ENCODE measurements at places on chromosomes 7 and 10.

GRCh38 chr7:106944035-106944665 lies 79.1 kb downstream of the PIK3CG start:
- H3K4me3 ChIP-seq = no peak overlapping the region
- no peak for DNase-seq
- no peak overlapping the region for H3K27ac ChIP-seq
- H3K27me3 ChIP-seq = peaks cover 8% of the 10 kb centered on the region

DNA sequence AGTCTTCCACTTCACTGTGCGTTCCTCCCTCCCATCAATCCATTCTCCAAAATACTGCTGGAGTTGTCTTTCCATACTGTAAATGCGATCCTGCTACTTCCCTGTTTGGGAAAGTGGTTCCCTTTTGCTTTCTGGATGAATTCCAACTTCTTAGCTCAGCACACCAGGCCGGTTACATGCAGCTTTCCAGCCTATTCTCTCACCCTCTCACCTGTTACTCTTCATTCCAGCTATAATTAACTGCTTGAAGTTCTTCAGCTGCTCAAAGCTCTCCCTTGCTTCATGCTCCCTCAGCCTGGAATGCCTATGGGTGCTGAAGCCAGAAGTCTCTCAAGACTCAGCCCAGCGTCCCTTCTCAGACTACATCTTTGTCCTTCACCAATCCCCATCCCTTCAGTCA lies 6.0 kb upstream of the ZNRF2 start:
- no peaks in the 10 kb centered on the region for H3K27me3 ChIP-seq
- peaks cover 2% of the 10 kb centered on the region for H3K36me3 ChIP-seq
- no peak overlapping the region for H3K4me3 ChIP-seq
- H3K4me1 ChIP-seq = peaks cover 11% of the 10 kb centered on the region

- H3K4me1 ChIP-seq = peaks cover 1% of the 10 kb centered on the region
- H3K27ac ChIP-seq = no peak overlapping the region
- peaks cover 11% of the 10 kb centered on the region for H3K36me3 ChIP-seq
- H3K27me3 ChIP-seq = no peaks in the 10 kb centered on the region
Observed at GRCh38 chr7:128946936-128947830, 9.5 kb downstream of the IRF5 start.

DNA sequence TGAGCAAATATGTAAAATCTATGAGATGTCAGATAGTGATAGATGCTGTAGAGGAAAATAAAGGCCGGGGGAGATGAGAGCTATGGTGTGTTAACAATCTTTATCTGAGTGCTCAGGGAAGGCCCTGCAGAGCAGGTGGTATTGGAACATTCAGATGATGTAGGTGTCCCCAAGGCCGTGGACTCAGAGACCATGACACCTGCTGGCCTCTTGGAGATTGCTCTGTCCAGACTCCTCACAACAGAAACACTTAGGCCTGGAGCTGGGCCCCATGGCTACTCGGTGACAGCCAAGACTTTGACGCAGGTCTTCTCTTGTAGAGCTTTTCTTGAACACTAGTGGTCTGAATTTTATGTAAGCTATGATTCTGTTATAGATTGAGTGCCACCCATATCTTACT lies 13.3 kb downstream of the AKR1E2 start:
- peaks cover 4% of the 10 kb centered on the region for H3K4me1 ChIP-seq
- no peak overlapping the region for H3K27ac ChIP-seq
- peaks cover 2% of the 10 kb centered on the region for H3K36me3 ChIP-seq
- H3K27me3 ChIP-seq = peaks cover 45% of the 10 kb centered on the region

DNA sequence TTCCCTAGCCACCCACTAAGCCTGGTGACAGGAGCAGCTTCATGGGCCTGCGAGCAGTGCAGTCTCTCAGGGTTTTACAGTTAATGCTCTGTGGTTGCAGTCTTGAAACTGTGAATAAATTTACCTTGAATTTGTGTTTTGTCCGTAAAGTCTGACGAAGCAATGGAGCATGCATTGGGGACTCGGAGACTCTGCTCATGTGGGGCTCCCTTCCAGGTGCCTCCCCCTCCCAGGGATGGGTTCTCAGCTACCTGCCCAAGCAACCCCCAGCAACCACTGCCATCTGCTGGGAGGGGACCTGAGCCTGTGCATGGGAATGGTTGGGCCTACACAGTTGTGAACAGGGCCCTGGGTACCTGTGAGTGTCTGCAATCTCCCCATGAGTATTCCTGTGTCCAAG lies 36.3 kb upstream of the IKZF1 start:
- H3K4me1 ChIP-seq = peaks cover 76% of the 10 kb centered on the region
- H3K36me3 ChIP-seq = peaks cover 11% of the 10 kb centered on the region
- peak overlapping the region; percentile 79 for H3K4me3 ChIP-seq
- H3K27ac ChIP-seq = peak overlapping the region; percentile 78
- no peaks in the 10 kb centered on the region for H3K27me3 ChIP-seq

GRCh38 chr7:17320657-17321056 lies 22.2 kb downstream of the AHR start:
- no peaks in the 10 kb centered on the region for H3K27me3 ChIP-seq
- H3K27ac ChIP-seq = no peak overlapping the region
- peaks cover 12% of the 10 kb centered on the region for H3K4me1 ChIP-seq
- no peak for DNase-seq
- H3K36me3 ChIP-seq = peaks cover 44% of the 10 kb centered on the region

- no peaks in the 10 kb centered on the region for H3K4me1 ChIP-seq
- no peak for DNase-seq
- no peaks in the 10 kb centered on the region for H3K36me3 ChIP-seq
- H3K27me3 ChIP-seq = no peaks in the 10 kb centered on the region
- H3K27ac ChIP-seq = no peak overlapping the region
- no peak overlapping the region for H3K4me3 ChIP-seq
Observed at GRCh38 chr7:11623093-11623678, 208.8 kb downstream of the THSD7A start.

GRCh38 chr10:104037261-104037951 lies 48.3 kb downstream of the COL17A1 start:
- H3K27me3 ChIP-seq = no peaks in the 10 kb centered on the region
- H3K36me3 ChIP-seq = peaks cover 3% of the 10 kb centered on the region
- H3K4me3 ChIP-seq = no peak overlapping the region
- no peaks in the 10 kb centered on the region for H3K4me1 ChIP-seq

DNA sequence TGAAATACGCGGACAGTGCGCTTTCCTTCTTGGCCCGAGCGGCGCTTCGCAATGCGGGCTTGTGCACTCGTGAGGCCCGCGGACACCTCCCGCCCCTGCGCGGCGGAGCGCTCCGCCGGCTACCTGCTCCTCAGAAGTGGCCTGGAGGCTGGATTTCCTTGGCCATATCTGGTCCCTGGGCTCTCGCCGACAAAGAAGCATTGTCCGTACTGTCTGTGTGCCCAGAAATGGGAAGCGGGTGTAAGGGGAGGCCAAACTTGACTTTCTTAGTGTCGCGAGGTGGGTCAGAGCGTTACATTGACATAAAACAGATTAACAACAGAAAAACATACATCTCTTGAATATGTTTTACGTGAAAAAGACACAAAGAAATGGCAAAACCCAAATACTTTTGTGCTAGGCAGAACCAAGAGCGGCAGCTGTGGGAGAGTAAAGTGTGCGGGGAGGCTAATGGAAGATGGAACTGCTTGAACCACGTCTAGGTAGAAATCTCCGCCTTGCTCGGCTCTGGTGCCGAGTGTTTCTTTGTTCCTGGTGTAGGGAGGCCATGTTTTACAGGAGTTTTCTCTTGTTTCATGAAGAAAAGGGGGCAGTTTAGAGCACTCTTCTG lies 1.4 kb downstream of the LANCL2 start:
- no peak for DNase-seq
- peaks cover 24% of the 10 kb centered on the region for H3K4me1 ChIP-seq
- peak overlapping the region; percentile 99 for H3K27ac ChIP-seq

DNA sequence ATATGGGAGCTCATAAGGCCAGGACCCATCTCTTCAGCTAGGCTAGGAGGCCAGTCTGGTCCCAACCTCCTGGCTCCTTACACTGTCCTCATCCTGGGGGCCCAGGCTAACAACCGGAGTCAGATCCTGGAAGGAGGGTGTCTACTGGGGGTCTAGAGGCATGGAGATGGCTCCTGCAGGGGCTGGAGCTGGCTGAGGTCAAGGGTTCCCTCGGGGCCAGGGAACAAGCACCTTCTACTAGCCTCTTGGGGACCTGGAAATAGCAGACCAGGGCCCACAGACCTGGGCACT lies 37.2 kb downstream of the CLRN3 start:
- no peak overlapping the region for H3K4me3 ChIP-seq
- no peak overlapping the region for H3K27ac ChIP-seq
- H3K36me3 ChIP-seq = no peaks in the 10 kb centered on the region
- DNase-seq = no peak
- peaks cover 28% of the 10 kb centered on the region for H3K27me3 ChIP-seq

DNA sequence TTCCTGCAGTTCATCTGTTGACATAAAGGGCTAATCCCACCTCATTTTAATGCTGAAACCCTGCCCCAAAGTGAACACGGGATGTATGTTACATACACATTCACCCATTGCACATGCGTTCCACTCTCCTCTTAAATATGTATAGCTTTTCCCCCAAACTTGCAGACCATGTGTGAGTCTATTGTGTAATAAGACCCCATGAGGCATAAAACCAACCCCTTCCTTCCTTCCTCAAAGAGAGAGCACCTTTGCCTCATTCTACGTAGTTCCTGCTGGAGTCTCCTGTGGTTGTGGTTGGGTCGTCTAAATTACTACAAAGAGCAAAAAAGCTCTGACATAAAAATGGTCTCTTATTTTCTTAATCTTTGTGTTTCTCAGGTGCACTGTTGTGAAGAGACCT lies 345.7 kb upstream of the KLF6 start:
- no peak overlapping the region for H3K4me3 ChIP-seq
- no peaks in the 10 kb centered on the region for H3K36me3 ChIP-seq
- H3K27ac ChIP-seq = no peak overlapping the region
- DNase-seq = no peak
- peaks cover 25% of the 10 kb centered on the region for H3K4me1 ChIP-seq

DNA sequence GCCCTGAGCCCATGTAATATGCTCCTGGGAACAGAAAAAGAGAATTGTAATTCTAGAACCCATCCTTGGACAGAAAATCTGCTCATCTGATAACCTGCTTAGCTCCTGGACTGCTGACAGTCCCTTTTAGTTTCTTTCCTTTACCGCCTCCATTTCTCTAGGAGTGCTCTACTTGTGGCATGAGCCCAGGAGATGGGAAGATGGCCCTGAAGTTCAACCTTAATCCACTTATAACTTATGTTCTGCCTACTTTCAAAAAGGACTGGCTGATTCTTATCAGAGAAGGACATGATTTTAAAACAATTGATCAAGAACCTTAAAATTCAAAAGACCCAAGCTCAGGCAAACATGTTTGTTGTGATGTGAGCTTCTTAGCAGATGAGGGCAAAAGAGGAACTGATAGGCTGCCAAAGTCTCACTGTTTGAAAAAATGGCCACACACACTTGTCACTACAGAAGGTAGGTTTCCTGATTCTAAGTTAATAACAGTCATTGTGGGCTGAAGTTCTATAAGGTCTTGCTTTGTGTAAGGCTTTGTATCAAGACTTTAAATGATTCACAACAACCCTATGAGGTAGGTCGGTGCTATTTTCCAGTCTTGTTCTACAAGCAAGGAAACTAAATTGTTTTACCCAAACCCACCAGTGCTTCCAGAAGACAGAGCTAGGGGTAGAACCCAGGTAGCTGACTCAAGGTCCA lies 94.3 kb upstream of the AFAP1L2 start:
- DNase-seq = no peak
- H3K4me3 ChIP-seq = peak overlapping the region; percentile 5
- H3K36me3 ChIP-seq = peaks cover 4% of the 10 kb centered on the region
- peaks cover 38% of the 10 kb centered on the region for H3K4me1 ChIP-seq
- H3K27me3 ChIP-seq = no peaks in the 10 kb centered on the region

- H3K4me1 ChIP-seq = peaks cover 54% of the 10 kb centered on the region
- peak overlapping the region; percentile 66 for H3K4me3 ChIP-seq
- H3K27ac ChIP-seq = peak overlapping the region; percentile 94
- no peaks in the 10 kb centered on the region for H3K27me3 ChIP-seq
Observed at GRCh38 chr7:38217672-38218071, 39.6 kb downstream of the STARD3NL start.

DNA sequence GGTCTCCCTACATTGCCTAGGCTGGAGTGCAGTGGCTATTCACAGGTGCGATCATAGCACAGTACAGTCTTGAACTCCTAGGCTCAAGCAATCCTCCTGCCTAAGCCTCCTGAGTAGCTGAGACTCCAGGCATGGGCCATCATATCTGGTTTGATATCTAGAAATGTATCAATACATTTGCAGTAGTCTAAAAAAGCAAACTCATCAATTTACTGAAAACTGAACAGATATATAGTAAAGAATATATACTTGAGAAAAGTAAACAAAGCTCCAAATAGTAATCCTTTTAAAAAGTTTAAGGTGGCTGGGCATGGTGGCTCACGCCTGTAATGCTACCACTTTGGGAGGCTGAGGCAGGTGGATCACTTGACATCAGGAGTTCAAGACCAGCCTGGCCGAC lies 57.1 kb upstream of the KMT2C start:
- H3K4me3 ChIP-seq = no peak overlapping the region
- peaks cover 3% of the 10 kb centered on the region for H3K36me3 ChIP-seq
- DNase-seq = no peak
- H3K4me1 ChIP-seq = no peaks in the 10 kb centered on the region
- H3K27ac ChIP-seq = no peak overlapping the region

DNA sequence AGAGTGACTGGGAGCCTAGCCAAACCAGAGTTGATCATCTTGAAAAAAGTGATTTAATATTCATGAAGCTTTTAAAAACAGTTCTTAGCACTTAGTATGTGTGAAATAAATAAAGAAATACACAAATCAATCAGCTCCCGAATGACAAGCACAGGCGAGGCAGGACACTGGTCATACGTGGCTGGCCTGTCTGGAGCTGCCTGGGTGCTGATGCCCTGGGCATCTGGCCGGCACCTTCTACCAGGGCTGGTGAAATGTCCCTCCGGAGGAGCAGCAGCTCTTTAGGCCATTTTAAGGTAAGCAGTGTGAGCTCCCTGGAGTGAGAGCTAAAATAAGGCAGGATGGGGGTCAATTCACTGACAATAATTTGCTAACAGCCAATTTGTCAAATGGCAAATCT lies 23.7 kb downstream of the IL15RA start:
- H3K4me3 ChIP-seq = no peak overlapping the region
- peaks cover 54% of the 10 kb centered on the region for H3K36me3 ChIP-seq
- DNase-seq = no peak
- peak overlapping the region; percentile 51 for H3K27ac ChIP-seq

DNA sequence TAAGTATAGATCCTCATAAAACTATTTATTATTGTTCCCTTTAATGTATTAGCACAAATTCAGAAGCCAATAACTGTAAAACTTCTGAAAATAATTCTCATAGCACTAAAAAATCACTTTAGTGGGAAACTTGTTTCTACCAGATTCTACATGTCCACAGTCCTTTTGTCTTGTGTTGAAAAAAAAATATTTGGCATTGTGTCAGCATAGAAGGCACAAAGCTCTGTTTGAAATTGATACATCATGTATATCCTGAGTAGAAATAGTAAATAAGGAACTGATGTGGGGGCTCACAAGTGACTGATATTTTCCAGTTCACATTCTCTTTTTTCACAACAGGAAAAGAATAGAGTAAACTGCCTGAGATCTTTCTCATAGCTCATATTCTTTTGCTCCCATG lies 134.6 kb downstream of the GRM3 start:
- DNase-seq = no peak
- H3K27me3 ChIP-seq = no peaks in the 10 kb centered on the region
